ENCODE measurements at places on chromosomes 4 and X.
A peak's percentile ranks its signal among the peaks of the same experiment; 100 is the strongest.

DNA sequence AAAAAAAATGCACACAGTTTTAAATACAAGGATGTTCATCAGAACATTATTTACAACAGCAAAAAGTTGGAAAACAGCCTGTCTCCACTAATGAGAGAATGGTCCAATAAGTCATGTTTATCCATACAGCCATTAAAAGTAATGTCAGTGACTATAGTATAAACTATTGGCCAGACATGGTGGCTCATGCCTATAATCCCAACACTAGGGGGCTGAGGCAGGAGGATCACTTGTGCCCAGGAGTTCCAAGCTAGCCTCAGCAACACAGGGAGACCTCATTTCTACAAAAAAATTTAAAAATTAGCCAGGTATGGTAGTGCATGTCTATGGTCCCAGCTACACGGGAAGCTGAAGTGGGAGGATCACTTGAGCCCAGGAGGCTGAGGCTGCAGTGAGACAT lies 48.1 kb upstream of the IL13RA1 start:
- DNase-seq: no peak

DNA sequence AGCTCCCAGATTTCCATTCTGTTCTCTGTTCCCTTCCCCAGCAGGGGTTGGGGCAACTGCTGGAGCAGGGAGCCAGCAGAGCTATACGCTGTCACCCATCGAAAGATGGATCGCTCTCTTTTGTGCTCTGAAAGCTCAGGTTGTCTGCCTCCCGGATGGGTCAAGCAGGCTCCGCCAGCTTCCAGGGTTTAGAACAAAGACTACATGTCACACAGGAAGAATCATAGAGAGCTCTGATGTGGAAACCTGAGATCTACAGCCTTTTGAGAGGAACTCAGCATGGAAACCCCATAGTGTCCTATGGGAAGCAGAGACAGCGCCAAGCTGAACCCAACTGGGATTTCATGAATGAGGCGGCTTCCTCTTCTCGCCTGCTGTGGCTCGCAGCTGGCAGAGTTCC lies 205.4 kb downstream of the HS3ST1 start:
- peak; percentile 18 for DNase-seq

GRCh38 chrX:49037883-49038475 lies 5.2 kb downstream of the TFE3 start:
- DNase-seq: no peak

GRCh38 chrX:125293850-125294780 lies 25.6 kb upstream of the TEX13C start:
- DNase-seq: no peak

GRCh38 chr4:12924253-12924652 lies 559.9 kb downstream of the RAB28 start:
- no peak for DNase-seq

Data from NCI-H774 (cell line).